ENCODE measurements at places on chromosomes 2 and 18.

DNA sequence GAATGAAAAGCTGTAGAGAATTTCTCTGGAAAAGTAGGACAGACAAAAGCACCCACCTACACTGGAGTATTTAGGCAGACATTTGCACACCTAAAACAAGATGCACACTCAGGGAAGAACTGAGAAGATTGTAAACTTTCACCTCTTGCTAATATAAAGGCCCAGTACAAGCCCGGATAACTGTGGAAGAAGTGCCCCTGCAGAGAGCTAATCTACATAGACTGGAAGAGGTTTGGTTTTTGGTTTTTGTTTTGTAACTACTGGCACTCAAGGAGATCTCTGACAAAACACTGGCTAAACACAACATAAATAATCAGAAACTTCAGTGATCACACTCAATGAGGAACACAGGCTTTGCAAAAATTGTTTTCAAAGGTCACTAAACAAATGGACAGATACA lies 782.2 kb upstream of the SLC8A1 start:
- DNase-seq, result no peak

DNA sequence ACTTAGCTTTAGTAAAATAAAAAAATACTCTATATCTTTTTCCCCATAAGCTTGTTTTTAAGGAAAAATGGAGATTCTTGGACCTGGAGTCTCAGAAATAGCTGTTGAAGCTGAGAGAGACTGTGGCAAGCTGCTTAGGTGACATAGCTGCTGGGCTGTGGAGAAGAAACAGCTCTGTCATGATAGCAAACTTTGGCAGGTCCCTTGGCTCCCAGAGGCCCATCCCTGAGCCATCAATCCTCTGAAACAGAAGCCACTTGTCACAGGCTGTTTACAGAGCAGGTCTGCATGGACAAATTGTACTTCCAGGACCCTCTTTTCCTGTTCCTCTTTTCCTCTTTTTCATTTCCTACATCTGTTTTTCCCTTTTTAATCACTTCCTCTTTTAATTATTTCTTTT lies 1370.1 kb upstream of the CRIM1 start:
- no peak for DNase-seq

DNA sequence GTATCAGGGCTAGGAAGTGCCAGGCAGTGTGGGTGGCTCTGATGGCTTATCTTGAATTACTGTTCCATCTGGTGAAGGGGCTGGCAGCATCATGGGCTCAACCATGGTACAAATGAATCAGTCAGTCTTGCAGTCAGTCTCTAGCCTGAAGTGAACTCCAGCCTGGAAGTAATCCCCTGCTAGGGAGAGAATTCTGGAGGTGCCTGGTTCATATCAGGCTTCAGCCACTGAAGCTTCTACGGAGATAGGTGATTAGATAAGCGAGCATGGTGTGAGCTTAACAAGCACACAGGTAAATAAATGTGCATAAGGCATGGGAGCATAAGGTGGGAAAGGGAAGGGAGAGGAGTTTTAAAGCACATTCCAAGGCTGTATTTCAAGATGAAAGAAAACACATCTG lies 541.7 kb downstream of the MBD2 start:
- DNase-seq, result no peak

- DNase-seq, result no peak
Measured at GRCh38 chr2:103252781-103253180, 490.9 kb downstream of the TMEM182 start.

- DNase-seq, result no peak
Measured at GRCh38 chr2:64250751-64251423, 106.7 kb upstream of the PELI1 start.

DNA sequence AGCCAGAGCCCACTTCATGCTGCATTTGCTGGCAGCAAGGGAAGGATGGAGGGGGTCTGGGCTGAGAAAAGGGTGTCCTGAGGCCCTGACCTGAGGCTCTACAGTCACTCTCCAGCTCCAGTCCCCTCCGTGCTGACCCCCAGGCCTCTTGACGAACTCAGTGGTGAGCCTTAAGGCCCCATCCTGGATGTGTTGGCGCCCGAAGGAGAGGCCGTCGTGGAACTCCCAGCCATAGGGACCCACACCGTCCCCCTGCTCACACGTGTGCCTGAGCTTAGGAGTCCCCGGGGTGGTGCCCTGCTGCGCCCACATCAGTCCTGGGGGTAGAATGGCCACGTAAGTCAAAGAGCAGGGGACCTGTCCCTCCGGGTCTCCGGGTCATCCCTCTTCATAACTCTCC lies 776 bp downstream of the MOGS start:
- no peak for DNase-seq

- DNase-seq, result no peak
Measured at GRCh38 chr2:40315683-40316082, 136.2 kb downstream of the SLC8A1 start.

DNA sequence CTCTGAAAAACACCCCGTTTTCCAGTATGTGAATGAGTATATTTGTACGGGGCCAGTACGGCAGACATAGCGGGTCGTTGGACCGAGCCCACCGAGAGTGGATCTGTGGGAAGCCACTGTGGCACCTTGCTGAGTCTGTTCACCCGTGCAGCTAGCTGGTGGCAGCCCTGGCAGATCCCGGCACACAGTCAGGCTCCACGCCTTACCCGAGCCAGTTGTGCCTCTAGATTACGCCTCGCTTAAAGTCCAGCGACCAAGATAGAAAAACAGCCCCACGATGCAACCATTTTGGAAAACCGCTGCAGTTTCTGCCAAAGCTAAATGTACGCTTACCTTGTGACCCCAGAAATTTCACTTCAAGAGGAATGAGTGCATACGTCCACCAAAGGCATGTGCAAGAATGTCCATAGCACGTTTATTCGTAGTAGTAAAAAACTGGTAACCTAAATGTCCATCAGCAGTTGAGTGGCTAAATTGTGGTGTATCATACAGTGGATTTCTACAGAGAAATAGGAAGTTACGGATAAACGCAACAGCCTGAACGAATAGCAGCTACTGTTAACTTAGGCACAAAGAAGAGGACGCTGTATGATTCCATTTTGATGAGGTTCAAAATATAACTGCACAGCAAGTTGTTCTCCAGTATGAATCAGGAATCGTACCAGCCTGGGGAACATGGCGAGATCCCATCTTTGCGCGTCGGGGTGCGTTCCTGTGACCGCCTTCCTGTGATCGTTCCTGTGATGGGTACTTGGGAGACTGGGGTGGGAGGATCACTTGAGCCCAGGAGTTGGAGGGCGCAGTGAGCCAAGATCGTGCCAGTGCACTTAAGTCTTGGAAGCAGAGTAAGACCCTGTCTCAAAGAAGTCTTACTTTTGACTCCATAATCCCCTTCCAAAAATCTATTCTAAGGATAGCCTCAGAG lies 688 bp upstream of the WDR33 start:
- DNase-seq, result no peak

- DNase-seq, result no peak
Measured at GRCh38 chr2:95042472-95043271, 17.2 kb downstream of the MAL start.

GRCh38 chr2:121640380-121641316 lies 8.6 kb downstream of the CLASP1 start:
- no peak for DNase-seq

GRCh38 chr2:68519236-68519635 lies 51.9 kb downstream of the APLF start:
- no peak for DNase-seq

- no peak for DNase-seq
Measured at GRCh38 chr2:160679686-160680085, 186.1 kb upstream of the RBMS1 start.

DNA sequence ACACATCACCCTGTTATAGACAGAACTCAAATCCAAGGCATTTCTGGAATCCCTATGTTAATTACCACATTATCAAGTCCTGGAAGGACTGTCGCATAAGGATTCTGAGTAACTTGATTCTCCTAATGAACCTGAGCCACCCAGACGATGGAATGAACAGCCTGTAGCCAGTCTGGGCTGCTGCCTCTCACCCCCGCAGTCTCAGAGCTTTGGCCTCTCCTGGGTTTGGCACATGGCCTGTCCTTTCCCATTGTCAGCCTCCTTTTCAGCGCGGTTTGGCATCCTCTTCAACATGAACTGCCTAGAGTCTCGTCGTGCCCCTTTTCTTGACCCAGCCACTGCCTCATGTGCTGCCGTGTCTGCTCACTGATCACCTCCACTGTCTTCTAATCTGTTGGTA lies 147.6 kb downstream of the SLC8A1 start:
- DNase-seq, result no peak

DNA sequence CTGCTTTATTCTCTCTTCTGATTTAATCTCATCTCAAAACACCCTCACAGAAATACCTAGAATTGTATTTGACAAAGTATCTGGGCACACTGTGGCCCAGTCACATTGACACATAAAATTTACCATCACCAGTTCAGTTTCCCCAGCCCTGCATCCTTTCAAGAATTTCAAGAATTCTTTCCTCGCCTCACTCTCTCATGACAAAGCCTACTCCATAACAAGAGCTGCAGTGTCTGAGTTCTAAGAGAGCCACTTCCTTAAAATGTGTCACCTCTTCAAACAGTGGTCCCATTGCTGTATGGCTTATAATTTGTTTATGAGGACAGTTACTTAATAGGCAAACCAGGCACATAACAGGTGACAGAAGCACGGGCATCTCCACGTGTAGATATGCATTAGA lies 90.9 kb upstream of the STK39 start:
- peak; percentile 13 for DNase-seq

DNA sequence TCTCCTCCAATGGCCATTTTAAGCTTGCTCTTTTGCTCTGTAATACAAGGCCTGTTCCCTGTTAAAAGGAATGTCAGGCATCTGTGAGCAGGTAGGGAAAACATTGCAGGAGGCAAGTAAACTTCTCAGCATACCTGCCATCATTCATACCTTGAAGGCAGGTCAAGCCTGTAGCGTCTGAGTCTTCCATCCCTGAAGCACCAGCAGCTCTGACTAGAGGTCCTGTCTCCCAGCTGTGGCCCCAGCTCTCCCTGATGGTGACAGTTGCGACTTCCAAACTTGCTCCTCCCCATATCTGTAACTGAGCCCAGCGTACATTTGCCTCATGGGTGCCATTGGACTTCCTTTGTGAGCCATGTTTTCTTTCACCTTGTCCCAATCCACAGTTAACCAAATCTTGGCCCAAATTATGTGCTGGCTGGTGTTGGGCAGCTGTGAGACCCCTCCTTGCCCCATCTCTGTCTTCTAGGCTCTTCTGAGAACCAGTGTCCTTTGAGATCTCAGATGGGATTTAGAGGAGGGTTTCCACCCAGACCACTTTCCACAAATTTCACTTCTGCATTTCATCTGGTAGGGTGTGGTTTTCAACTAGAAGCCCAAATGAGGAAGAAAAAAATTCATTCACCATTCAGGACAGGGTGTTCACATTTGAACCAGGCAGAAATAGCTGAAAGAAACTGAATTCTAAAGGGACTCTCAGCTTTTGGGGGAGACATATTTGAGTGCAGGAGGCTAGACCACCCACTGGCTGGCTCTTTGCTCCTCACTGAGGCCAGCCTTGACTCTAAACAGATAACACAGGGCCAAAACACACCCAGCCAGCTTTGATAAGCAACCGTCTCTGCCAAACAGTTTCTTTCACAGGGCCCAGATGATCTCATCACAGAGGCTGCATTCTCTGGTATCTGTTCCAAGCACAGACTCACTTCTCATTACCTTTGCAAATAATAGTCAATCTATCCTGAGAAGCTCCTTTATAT lies 66.4 kb upstream of the MSH2 start:
- no peak for DNase-seq

DNA sequence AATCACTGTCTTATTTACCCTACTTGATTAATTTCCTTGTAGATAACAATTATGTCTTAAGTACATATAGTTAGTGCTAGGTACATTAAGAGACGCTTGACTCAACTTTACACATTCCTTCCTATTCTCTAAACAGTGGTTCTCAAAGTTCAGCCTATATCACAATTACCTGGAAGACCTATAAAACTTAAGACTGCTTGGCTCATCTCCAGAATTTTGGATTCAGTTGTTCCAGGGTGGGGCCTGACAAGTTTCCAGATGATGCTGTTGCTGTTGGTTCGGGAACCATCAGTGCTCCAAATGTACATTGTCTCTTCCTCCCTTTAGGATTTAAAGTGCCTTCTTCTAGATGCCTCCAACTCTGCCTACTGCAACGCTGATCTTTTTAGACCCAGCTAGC lies 4.0 kb downstream of the PPP3R1 start:
- no peak for DNase-seq

DNA sequence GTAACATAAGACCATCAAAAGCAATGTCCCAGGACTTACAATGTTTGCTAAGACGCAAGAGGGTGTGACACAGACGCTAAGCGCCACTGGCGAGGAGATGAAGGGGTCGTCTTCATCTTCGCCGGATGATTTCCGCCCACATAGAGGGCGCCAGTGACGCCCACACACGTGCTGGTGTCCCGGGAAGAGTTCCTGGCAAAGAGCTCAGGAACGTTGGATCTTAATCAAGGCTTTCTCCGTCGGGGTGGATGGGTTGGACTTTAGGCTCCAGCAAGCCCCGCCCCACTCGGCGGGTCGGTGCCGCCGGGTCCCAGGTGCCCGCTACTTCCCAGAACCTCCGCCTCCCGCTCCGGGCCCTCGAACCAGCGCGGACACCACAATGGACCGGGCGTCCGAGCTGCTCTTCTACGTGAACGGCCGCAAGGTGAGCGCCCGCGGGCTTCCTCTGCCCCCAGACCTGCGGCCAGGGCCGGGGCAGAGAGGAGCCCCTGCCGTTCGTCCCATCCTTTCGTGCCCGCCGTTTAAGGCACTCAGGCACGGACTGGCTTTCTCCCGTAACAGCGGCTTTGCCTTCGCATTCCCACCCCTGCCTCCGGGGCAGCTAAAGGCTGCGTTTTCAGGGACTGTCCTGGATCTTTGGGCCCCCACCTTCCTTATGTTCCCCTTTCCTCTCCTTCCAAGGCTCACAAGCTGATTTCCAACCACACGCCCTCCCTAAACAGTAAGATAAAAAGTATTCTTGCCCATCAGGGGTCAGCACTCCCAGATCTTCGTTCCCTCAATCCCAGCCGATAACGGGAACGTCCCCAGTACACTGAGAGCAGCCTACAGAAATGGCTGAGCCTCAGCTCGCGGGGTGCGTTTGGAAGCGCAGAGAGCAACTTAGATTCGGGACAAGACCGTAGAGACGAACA lies at the start of gene AOX1:
Gene AOX1, plus strand, starts transcription at position 285 of the 914 bp plus-strand sequence. Its CDS starts 95 bp downstream, at position 380.
- DNase-seq, result no peak

DNA sequence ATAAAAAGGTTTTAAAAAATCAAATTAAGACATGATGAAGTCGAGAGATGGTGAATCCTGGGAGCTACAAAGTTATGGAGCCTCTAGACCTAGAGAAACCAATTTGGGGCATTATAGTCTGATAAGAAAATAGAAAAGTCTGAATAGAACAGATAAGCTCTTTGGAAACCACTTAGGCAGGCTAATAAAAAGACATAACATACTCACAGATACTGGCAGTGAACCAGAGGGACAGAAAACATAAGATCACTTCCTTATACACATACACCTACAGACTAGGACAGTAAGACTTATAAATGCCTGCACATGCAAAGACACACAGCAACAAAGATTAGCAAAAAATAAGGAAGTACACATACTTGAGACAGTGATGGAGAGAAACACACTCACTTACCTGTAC lies 20.0 kb downstream of the SMC6 start:
- DNase-seq, result no peak

All from SW480 (cell line).